ENCODE measurements at places on chromosomes 1 and 21.

DNA sequence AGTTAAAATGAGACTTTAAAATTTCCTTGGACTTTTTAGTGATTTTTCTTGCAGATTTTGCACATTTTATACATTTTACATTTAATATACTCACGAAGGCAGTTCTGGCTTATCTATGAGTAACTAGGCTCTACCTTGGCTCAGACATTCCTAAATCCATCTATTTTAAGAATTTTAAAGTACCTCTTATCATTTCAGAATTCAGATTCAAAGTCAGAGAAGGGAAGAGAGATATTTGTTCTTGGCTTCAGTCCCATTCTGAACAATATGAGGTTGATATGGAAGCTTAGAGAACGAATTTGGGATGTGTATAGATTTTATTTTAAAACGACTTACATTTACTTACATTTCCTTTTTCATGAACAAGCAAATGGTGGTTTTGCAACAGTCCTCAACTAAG is 230.2 kb downstream of the LMO4 start:
- DNase-seq: no peak

- no peak for DNase-seq
Measured at GRCh38 chr1:100077531-100077930, 55.2 kb downstream of the SASS6 start.

DNA sequence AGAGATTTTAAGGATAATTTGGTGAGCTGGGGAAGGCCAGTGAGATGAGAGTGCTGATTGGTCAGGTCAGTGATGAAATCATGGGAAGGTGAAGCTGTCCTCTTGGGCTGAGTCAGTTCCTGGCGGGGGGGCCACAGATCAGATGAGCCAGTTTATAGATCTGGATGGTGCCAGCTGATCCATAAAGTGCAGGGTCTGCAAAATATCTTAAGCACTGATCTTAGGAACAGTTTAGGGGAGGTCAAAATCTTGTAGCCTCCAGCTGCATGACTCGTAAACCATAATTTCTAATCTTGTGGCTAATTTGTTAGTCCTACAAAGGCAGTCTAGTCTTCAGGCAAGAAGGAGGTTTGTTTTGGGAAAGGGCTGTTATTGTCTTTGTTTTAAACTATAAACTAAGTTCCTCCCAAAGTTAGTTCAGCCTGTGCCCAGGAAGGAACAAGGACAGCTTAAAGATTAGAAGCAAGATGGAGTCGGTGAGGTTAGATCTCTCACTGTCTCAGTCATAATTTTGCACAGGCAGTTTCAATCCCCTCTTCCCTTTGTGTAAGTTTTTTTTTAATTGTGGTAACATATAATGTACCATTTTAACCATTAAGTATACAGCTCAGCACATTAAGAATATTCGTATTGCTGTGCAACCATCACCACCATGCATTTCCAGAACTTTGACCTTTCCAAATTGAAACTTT is 39.4 kb downstream of the PTAFR start:
- no peak for DNase-seq

- no peak for DNase-seq
Measured at GRCh38 chr1:28288487-28288886, 29.2 kb downstream of the SESN2 start.

GRCh38 chr1:194466706-194467105 is 1280.3 kb upstream of the B3GALT2 start:
- DNase-seq: no peak

DNA sequence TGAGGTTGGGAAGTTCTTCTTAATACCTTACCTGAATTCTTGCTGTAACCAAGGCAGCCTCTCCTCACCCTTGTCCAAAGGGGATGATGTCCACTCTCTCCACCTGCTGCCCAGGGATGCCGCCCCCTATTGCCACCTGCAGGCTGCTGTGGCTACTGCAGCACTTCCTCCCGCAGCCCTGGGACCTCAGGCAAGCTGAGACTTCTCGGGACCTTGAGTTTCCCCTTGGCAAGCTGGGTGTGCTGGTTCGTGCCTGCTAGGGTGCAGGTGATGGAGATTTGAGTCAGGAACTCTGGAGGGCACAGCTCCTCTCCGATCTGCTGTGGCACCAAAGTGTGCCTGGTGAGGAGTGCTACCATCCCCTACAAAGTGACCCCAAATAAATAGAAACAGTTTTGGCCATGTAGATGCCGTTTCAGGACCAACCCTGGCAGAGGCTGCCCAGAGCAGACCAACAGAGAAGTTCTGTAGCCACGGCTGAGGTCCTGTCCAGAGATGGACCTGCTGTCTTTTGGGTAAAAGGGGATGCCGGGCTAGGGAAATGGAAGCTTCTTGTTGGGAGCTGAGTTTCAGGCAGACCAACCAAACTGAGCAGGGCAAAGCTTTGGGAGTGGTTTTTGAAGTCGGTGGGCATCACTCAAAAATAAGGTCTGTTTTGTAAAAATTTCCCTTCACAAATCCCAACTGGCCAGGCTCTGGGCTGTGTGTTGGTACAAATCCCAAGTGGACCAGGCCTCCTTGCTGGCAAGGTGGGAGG is 31.7 kb downstream of the RUNX3 start:
- DNase-seq: no peak

GRCh38 chr21:42495765-42496119 is 282 bp downstream of the RSPH1 start:
- DNase-seq: no peak

DNA sequence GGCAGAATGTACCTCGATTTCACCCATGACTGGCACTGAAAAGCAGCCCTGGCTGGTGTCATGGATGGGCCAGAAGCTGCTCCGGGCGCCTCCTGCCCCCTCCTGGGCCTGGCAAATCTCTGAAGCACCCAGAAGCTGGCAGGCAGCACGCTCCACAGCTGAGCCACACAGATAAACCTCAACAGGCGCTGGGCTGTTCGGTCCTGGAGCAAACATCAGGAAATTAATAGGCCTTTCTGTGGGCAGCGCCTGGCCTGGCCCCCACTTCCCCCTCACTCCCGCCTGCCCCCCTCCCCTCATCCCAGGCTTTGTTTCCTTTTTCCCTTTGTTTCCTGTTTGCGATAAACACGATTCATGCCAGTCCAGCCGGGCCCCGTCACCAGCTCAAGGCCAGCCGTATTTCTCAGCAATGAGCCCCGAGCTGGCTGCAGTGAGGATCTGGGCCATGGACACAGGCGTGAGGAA is 20.1 kb upstream of the DISP3 start:
- DNase-seq: peak; percentile 60
